ENCODE measurements at places on chromosomes 13 and 19.

GRCh38 chr13:106802917-106803316 is 235.0 kb upstream of the ARGLU1 start:
- DNase-seq, result no peak

GRCh38 chr13:33087091-33087490 is 70.9 kb downstream of the KL start:
- DNase-seq, result no peak

DNA sequence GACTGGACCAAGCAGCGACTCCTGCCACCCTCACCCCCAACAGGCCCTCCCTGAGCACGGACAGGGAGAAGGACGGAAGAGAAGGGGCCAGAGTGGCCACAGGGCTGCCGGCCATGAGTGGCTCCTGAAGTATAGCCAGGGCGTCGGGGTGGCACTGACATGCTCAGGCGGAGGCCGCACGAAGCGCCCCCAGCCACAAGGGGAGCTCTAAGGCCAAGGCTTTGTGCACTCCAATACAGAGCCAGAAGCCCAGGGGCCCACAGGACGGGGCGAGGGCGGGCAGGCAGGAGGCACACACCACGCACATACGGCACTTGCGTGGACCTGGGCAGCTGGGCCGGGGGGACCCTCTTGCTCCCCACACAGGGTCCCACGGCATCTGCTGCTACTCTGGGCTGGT is 52.0 kb downstream of the KLF2 start:
- no peak for DNase-seq

GRCh38 chr13:39887387-39887786 is 231.9 kb downstream of the COG6 start:
- no peak for DNase-seq

DNA sequence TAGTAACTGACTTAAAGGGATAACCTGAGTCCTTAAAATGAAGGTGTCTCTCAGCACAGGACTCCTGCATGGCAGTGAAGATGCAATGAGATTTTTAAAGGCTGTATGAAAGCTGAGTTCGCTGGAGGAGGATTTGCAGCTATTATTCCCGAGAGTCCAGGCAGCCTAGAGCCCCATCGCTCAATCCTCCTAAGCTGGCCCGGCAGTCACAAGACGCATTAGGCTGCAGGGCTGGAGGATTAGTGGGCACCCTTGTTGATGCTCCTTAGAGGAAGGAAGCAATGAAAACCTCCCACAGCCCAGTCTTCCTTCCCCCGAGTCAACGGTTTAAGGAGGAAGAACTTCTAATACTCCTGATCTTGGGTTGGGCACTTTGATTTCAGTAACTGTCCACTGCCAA is 239.5 kb downstream of the EFNB2 start:
- no peak for DNase-seq

- no peak for DNase-seq
Observed at GRCh38 chr19:54142166-54142780, 4.7 kb downstream of the CNOT3 start.

GRCh38 chr13:23806874-23807526 is 82.2 kb downstream of the MIPEP start:
- no peak for DNase-seq

- no peak for DNase-seq
Observed at GRCh38 chr13:35690581-35691207, 214.2 kb upstream of the MAB21L1 start.

- DNase-seq, result no peak
Observed at GRCh38 chr19:37988758-37989635, 82.0 kb downstream of the SIPA1L3 start.

DNA sequence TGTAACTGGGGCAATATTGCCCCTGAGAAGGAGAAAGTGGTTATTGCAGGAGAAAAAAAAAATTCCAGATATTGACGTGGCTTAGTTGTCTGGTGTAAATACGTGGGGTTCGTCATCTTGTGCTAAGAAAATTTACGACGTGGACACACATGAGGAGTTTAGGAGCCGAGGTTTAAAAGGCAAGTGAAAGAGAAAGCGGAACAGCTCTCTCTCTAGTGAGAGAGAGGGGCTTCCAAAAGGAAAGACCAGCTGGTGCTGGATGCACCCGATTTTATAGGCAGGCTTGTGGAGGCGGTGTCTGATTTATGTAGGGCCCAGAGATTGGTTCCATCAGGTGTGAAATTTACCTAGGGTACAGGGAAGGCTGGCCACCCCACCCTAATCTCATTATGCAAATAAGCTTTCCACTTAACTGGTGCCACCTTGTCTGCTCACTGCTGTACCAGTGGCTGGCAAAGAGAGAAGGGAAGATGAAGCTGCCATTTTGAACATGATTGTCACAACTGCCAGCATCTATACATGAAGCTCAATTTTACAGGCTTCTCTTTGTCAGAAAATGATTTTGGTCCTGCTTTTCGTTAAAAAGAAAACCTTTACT is 845.1 kb downstream of the DACH1 start:
- DNase-seq, result no peak

DNA sequence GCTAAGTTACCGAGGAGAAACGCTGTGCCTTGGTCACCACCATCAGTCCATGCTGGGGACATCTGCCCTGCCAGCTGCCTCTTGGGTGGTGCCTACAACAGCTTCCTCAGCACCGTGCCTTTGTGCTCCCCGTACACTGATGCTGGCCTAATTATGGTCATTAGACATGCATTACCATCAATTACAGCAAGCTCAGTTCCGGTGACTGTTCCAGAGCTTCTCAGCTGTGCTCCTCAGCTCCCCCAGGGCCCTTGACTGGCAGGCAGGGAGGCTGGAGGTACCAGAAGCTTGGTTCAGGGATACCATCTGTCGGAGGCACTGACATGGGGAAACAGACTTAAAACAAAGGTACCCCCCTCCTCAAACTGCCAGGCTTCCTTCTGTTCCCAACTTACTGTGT is 40.2 kb downstream of the CILP2 start:
- DNase-seq, result no peak

DNA sequence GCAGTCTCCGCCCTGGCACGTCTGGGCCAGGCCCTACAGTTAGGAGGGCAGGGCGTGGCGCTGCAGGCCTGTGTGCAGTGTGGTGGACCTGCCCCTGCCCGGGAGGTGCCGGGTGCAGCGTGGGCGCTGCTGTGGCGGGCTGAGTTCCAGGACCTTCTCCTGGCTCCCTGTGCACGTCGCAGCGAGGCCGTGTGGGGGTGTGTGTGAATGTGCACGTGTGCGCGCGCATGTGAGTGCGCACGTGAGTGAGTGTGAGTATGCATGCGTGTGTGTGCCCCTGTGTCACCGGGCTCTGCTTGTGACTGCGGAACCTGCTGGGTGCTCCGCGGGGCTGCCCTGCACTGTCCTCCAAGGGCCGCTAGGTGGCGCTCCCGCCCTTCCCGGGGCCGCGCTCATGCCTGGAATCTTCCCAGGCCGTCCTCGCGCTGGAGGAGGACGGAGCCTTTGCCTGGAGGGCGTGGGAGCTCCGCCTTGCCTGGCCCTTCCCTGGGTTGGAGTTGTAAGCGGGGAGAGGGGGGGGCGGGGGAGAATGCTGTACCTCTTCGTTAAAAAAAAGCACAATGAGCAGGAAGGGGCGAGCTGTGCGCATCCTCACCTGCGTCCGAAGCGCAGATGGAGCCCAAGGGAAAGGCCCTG is 79.3 kb downstream of the KDM4B start:
- DNase-seq, result peak; percentile 63

GRCh38 chr19:18308051-18308947 is 14.6 kb downstream of the LSM4 start:
- DNase-seq, result no peak

Data from tibial nerve (tissue), 4 donors.